Left cardiac atrium (tissue), 4 donors: ENCODE measurements at places on chromosomes 7 and 10.

DNA sequence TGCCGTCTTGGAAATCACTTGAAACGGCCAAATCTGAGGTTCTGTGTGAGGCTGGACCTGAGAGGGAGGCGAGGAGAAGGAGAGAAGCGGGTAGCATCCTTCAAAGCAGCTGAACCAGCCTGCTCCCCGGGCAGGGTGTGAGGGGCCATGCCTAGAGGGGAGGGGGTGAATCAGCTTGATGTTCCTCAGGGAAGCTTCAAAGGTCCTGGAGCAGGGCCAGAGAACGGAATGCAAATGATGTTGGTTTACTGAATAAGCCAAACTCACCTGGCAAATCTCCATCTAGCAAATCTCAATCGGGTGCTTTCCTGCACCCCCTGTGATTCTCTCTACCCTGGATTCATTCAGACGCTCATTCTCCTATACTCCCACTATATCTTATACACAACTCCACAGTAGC is 226.9 kb downstream of the WDR11 start:
- DNase-seq = no peak

DNA sequence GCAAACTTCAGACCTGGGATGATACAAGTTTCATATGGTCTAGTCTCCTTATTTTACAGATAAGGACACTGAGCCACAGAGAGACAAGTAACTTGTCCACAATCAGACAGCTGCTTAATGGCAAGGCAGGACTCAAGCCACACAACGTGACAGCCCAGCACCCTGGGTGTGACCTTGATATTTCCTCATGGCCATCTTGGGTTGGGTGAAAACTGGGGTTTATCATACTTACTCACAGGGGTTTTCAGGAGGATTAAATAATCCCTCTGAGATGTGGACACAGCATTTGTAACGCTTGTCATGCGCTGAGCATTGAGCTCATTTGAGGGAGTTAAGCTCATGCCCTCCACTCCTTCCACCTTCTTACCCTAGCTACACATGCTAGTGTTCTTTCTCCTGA is 58.0 kb downstream of the ABLIM1 start:
- DNase-seq = no peak

GRCh38 chr7:7505915-7506314 is 29.8 kb downstream of the COL28A1 start:
- no peak for DNase-seq

DNA sequence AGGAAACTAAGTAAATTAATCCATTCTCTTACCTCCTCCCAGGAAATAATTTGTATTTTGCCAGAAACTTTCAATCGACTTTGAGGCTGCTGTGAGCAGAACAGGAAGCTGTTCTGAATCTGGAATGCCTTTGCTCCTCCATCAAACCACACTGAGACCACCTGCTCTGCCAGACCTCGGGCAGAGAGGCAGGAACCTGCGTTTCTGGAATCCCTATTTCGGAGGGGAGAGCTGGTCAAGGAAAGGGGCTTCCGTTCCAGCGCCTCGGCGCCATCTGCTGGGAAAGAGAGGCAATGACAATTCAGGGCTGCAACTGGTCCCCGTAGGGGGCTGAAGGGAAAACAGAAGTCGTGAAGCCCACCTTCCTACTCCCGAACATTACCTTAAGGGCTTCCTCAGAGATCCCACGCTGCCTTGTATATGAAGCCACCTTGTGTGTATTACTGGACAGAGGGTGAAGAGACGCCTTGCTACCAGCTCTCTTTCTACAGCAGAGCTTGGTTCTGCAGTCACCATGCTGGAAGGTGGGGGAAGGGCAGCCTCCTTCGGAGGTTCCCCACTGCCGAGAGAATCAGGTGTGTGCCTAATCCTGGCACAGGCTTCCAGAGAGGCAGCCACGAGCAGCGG is 31.2 kb downstream of the ZNF467 start:
- DNase-seq = peak; percentile 66

GRCh38 chr10:1180836-1181235 is 124.7 kb downstream of the WDR37 start:
- DNase-seq = no peak

GRCh38 chr10:44863344-44864047 is 47.6 kb upstream of the TMEM72 start:
- DNase-seq = no peak

GRCh38 chr10:68088740-68089139 is 13.7 kb upstream of the HERC4 start:
- no peak for DNase-seq

DNA sequence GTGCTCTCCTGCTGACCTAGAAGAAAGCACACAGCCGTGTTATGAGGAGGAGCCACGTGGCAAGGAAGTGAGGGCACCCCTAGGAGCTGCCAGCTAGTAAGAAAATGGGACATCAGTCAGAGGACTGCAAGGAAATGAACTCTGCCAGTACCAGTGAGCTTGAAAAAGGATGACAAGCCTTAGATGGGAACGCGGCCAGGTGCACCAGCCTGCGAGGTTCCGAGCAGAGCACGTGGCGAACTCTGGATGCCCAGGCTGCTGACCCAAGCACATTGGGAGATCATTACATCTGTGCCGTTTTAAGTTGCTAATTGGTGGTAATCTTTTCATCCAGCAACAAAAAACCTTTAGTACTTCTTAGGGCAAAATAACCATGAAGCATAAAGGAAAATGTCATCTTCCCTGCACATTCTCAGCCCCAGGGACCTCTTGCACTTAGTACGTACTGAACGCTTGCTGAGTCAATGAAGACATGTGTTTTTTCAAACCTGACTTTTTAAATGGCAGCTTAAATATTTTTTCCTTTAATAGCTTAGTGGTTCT is 69.4 kb downstream of the AMZ1 start:
- DNase-seq = peak; percentile 61

DNA sequence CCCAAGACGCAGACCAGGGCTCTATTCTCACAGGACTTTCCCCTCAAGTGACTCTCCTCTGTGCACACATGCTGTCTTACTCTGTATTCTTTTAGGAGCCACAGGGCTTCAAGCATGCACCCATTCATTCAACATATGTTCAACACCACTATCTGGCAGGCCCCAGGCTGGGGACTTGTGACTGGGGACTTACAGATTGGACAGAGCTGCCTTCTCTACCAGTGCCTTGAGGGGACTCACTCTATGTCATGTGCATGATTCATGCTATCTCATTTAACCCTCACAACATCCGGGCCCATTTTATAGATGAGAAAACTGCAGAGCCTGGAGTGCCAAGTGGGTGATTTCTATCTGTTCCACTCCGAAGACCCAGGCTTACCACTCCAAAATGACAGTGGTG is 34.3 kb downstream of the MYL10 start:
- no peak for DNase-seq

GRCh38 chr10:71555087-71555723 is 158.5 kb downstream of the CDH23 start:
- DNase-seq = no peak

DNA sequence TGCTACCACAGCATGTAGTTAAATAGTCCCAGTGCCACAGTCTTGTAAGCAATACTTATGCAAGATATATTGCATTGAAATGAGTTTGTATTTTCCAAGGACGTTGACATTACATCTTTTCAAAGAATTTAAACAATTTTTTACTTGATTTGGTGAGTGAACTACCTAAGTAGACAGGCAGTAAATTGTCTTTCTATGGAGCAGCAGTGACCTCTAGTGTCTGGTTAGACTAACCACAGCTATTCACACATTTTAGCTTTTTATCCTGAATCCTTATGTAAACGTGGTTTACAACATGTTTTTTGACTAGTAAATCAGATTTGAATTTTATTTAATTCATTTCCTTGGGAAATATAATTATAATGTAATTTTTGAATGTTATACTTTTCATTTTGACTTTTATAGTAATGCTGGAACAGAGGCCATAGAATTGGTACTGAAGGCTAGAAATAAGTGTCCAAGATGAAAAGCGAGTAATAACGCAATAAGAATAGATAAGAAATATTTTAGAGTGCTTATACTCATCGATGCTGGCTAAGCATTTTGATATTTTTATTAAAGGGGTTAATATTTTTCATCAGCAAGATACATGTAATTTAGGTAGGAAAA is 5.6 kb downstream of the LRRTM3 start:
- no peak for DNase-seq

GRCh38 chr10:22442063-22442462 is 96.8 kb downstream of the SPAG6 start:
- no peak for DNase-seq

DNA sequence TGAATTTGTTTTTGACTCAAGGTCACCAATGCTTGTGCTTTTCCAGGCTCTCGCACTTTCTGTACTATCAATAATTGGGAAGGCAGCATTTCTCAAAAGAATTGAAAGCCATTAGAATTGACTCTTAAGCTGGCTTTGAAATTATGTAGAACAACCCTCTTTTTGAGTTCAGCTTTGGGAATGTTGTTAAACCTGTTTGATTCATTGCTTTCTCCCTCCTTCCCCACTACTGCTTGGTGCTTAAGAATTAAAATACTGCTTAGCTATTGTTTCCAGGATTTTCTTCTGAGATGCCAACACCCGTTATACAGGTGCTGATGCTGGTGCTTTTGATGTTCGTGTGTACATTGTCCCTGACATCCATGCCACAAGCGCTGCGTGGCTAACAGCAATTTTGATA is 15.5 kb upstream of the FZD8 start:
- no peak for DNase-seq

DNA sequence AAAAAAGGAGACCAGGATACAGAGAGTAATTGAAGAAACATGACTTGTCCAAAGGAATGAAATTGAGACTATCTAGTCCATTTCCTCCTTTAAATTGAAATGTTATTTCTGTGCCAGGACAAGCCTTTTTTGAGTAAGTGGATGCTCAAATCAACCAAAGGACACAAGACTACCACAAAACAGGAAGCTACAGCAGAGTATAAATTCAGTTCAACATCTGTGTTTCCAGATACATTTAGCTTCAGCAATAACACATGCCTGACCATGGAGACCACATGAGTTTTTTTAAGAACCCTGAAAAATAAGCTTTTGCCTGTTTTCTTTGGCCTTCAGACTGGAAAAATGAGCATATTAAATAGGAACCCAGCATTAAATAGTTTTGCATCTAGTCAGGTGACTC is 707.5 kb downstream of the ZWINT start:
- no peak for DNase-seq

DNA sequence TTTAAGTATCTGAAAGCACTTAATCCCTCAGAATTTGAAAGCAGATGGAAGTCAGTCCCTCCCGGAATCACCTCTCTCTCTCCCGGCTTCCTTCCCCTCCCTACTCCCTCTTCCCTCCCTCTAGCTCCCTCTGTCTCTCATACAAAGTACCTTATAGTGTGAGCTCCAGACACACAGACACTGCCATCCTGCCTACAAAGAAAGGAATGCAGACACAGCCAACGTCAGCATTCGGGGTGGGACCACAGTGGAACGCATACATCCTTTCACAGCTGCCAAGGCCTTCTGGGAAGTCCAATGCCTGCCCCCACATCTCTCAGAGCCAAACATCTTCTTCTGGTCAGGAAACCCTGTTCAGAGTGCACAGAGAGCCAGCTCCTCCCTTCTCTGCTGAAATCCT is 9.3 kb downstream of the NOD1 start:
- DNase-seq = peak; percentile 94

DNA sequence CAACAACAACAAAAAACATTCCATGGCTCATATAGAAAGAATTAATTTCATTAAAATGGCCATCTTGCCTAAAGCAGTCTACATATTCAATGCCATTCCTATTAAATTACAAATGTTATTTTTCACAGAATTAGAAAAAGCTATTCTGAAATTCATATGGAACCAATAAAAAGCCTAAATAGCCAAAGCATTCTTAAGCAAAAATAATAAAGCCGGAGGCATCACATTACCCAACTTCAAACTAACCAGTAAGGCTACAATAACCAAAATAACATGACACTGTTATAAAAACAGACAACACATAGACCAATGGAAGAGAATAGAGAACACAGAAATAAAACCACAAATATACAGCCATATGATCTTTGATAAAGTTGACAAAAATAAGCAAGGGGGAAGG is 330.4 kb downstream of the KIF20B start:
- no peak for DNase-seq

DNA sequence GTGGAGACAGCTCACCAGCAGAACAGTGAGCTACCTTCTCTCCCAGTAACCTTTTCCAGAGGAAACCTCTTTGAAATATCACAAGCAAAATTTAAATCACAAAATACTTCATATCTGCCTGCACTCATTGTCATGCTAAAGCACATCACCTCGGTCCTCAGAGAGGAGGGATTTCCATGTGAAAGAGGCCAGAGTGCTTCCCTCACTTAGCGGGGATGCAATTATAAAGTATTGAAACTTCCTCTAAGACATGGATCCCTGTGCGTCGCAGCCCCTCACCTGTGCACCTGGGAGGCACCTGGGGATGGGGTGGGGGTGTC is 457.9 kb downstream of the DNAJB6 start:
- DNase-seq = no peak

DNA sequence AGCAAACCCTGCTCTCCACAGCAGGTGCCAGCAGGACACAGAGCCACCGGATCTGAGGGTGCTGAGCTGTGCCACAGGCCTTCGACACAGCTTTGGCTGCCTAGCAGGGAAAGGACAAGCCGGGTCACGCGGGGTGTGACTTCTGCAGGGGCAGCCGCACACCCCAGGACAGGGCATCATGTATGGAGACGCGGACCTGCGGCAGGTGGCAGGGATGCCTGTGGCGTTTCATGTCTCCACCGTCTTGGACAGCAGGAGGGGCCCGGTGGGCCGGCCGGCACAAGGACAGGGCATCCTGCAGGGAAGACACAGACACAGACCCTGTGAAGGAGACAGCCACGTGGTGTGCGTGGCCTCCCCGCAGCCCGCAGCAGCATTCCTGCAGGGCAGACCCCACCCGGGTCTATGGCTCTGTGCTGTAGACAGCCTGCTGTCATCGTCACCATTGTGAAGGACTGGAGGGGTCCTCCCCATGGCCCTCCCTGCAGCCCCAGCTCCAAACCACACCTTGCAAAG is 109.2 kb downstream of the PDGFA start:
- DNase-seq = peak; percentile 12

GRCh38 chr7:30079880-30080279 is 51.7 kb downstream of the PLEKHA8 start:
- DNase-seq = no peak

DNA sequence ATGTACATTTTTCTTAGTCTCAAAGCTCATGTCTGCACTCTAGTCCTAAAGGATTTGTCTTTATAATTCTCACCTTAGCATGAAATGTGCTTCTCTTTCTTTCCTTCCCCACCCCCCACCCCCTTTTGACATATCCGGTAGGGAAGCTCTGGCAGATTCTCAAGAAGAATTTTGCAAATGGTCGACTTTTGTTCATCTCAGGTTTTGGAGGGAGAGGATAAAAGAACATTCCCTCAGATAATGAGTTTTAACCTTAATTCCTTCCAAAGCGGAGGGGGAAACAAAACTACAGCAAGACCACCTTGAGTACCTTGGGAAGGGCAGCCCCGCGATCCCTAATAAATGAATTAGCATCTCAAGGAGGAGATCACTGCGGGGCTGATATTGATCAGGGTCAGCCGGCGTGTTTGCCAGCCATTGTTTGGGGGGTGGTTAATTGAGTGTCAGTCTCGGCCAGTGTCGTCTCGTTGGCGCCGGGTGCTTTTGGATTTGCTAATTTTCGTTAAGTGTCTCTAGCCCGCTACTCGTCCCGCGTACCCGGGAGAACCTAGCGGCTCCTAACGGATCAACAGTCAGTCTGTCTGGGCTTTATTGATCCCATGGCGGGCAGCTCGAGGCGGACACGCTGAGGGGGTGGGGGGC is 874 bp upstream of the BAMBI start:
- no peak for DNase-seq

- no peak for DNase-seq
Observed at GRCh38 chr7:132077971-132078685, 498.1 kb downstream of the PLXNA4 start.

- no peak for DNase-seq
Observed at GRCh38 chr7:137073571-137074325, 205.3 kb downstream of the CHRM2 start.
